ENCODE measurements at places on chromosomes 3 and 15.

DNA sequence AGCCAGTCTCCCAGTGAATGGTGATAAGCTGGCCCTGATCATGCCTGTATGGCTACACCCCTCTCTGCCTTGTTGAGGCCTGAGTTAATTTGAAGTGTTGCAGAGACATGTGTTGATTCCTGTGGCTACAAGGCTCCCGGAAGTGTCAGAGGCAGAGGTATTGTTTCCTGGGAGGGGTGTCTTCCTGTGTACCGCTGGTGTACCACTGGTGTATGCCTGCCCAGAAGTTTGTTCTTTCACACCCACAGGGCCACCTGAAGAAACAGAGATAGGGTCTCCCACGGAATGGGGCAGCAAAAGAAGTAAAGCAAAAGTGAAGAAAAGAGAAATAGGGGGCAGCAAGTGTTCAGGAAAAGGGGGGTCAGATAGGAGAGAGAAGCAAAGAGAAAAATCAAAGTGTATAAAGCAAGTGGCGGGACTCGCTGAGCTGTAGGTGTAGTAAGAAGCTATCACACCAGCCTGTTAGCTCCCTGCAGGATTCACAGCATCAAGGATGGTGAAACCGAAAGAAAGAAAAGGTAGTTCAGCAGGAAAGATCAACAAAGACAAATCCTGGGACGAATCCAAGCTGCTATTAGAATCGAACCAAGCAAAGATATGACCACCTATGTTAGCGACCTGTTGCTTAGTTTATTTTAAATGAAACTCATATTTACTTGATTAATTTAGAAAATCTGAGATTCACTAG is 36.6 kb upstream of the CD47 start:
- DNase-seq = no peak

GRCh38 chr3:152738656-152739055 is 96.3 kb upstream of the P2RY1 start:
- DNase-seq = no peak

DNA sequence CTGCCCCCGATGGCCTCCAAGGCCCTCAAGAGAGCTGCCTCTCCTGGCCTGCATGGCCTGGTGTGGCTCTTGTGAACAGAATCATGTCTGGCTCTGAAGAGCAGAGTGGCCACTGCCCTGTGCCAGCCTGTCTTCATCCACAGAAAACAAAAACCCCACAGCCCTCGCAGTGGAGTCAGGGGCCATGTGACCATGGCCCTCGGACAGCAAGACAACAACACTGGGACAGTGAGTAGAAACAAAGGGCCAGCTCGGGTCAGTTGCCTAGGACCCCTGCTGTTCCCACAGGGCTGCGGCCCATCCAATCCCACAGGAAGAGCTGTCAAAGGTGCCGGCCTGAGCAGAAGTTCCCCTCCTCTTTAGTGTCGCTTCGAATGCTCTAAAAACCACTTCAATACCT is 72.5 kb downstream of the UMPS start:
- DNase-seq = no peak

DNA sequence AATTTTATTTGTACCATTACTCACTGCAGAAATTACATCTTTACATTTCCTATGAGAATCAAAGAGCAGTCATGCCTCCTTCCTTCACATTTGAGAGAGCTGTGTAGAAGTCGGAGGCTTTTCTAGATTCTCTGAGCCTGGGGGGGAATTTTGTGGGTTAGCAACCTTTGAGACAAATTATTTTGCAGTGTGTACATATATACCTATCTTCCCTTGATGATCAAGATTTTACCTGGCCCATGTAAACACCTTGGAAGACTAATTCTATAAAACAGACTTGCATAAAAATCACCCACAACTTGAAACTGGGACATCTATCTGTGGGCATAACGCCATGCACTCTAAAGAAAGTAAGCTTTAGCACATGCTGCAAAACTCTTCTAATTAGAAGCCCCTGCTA is 491.5 kb upstream of the MDFIC2 start:
- DNase-seq = no peak

DNA sequence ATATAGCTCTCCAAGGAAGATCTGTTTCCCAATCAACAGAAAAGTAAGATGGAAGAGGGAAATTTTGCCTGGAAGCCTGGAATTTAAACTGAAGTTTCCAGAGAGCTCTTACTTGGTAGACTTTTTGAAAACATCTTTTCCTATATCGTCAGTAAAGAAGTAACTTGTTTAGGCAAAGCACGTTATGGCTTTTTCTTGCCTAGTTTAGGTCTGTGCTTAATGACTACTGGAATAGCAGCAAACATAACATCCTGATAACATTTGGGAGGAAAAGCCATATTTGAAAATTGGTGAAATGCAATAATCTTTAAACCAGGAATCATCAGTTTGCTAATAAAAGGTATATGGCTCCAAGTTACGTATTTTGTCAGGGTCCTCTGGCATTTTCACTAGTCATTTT is 160.4 kb upstream of the CGNL1 start:
- DNase-seq = no peak

DNA sequence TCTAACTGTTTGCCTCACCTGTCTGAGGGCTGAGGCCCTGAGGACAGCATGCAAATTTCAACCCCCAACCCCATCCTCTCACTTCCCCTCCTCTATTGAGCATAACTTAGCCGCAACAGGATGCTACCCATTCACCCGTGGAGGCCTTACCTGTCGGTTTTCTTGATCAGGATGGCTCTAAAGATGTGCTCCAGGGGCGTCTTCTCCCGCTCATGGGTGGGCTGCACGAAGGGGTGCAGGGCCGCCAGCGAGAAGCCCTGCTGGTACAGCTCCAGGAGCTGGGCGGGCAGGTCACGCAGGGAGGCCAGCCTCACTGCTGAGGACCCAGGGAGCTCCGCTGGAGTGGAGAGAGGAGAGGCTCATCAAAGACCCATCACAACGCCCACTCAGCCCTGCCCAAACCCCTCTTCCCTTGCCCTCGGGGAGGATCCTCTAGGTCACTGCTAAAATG is 79.8 kb downstream of the RFTN1 start:
- DNase-seq = no peak

DNA sequence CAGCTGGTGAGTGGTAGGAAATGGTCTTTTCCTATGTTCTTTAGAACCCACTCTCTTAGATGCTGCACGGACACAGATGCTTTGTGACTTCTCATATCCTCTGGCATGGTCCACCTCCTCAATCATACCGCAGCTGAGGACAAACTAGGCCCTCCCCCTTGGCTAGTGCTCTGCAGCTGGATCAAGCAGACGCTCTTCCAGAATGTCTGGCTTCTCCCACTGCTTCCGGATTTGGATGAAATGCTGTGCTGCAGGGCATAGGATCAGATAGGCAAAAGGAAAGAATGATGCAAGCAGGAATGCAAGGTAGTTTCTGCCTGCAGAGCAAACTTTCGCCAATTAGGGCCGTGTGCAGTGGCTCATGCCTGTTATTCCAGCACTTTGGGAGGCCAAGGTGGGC is 75.7 kb upstream of the SLC4A7 start:
- DNase-seq = peak; percentile 76

- no peak for DNase-seq
Measured at GRCh38 chr3:43024181-43024885, 45.2 kb downstream of the GASK1A start.

GRCh38 chr15:71716990-71717389 is 93.4 kb upstream of the NR2E3 start:
- DNase-seq = no peak

- no peak for DNase-seq
Measured at GRCh38 chr15:47727676-47728075, 10.4 kb downstream of the SEMA6D start.

DNA sequence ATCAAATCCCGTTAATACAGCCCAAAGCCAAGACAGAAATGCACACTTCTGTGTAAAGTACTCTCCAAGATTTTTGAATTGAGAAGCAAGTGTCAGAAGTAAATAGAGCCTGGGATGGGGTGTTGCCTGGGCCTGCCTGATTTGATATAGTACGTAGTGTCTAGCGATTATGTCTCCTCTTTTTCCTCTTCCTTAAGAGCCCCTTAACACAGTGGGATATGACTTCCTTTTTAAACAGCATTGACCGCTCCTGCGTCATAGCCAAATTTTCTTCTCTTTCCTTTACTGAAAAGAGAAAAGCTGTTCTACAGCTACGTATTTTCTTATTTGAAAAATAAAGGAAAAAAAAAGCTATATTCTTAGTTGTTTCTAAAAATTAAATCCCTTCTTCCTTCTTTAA is 97.7 kb downstream of the PLCL2 start:
- DNase-seq = no peak
